Stimulated activated CD4-positive, alpha-beta T cell treated with anti-CD3 and anti-CD28 coated beads, Interleukin-1b, Interleukin-23, amount 100 ng/mL, for 1 hour (primary cell): ENCODE measurements at places on chromosomes 2 and 18.

DNA sequence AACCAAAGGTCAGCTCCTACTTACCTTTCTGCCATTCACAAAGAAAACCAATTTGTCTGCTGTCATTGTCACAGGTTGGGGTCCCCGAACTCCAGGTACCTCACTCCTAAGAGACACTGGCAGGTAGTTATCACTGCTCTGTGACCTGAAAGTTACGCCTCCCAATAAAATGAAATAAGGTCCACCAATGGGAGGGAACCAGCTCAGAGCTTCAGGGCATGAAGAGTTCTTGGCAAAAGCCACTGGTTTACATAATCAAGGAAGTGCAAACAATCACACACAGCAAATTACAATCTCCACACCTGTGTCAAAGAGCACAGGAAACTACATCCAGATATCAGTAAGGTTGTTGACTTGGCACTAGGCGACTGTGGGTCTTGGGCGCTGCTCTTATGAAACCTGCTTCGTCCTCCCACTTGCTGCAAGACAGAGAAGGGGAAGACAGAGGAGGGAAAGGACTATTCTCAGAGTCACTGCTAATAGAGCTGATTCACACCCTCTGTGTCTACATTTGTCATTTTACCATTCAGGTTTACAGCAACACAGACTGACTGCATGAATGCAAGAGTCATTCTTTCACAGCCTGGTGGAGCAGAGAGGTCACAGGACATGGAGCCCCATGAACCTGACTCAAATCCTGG lies at the start of gene XDH:
Gene XDH (minus strand): TSS at position 142 of the 641 bp plus-strand sequence. CDS start 76 bp downstream, at position 66.
- DNase-seq: no peak

- DNase-seq: no peak
Measured at GRCh38 chr2:147538088-147538487, 306.7 kb upstream of the ACVR2A start.

DNA sequence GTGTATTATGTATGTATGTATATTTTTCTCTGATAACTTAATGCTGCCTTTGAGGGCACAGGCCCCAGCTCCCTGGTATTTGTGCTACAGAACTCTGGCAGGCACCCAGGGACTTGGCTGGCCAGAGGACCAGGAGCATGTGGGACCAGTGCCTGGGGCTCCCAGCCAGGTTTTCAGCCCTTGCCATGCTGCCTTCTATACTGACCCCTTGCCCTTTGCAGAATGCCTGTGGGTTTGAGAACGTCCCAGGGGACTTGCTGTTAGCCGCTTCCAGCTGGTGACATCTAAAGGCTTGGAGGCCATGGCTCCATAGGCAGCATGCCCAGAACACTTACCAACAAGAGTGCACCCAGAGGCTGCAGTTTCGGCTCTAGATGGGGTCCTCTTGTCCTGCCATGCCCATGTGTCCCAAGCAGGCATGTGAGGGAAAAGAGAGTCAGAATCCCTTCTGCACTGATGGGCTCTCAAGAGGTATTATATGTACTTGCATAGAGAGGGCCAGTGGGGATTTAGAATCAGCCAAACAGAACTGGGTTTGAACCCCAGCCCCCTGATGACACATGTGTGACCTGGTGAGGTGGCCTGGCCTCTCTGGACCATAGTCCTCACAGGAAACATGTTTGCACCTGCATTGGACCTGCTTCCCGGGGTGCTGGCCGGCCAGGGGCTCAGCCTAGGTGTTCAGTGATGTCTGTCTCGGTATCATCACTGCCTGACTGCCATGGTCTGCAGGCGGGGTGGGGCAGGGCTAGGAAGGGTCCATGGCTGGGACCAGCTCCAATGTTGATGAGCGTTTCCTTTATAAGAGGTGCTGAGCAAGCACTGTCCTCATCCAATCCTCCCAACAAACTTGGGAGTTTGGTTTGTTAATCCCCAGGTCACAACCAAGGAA lies 119.2 kb upstream of the FHL2 start:
- DNase-seq: no peak

DNA sequence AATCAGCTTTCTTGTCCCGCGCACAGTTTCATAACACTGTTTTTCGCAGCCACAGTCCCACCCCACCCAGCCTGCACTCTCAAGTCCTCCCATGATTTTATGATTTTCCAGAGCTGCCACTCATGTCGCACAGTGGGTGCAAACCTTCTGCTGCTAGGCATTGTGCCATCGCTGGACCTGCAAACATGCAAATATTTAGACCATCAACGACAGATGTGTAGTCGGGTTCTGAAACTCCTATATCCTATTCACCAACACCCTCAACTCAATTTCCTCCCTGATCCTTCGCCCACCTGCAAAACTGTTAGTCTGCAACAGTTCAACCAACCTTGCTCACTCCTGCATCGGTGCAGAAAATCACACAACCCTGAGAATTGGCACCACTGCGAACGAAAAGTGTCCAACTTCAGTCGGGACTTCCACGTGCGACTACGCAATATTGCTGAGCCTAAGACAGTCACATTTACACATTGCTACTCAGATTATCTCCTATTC lies 871 bp upstream of the ALS2 start:
- no peak for DNase-seq

GRCh38 chr2:213703406-213704098 lies 419.3 kb downstream of the SPAG16 start:
- DNase-seq: no peak

- DNase-seq: no peak
Measured at GRCh38 chr2:222912776-222913175, 51.9 kb downstream of the ACSL3 start.

- no peak for DNase-seq
Measured at GRCh38 chr2:102032368-102033030, 40.7 kb downstream of the IL1R2 start.

DNA sequence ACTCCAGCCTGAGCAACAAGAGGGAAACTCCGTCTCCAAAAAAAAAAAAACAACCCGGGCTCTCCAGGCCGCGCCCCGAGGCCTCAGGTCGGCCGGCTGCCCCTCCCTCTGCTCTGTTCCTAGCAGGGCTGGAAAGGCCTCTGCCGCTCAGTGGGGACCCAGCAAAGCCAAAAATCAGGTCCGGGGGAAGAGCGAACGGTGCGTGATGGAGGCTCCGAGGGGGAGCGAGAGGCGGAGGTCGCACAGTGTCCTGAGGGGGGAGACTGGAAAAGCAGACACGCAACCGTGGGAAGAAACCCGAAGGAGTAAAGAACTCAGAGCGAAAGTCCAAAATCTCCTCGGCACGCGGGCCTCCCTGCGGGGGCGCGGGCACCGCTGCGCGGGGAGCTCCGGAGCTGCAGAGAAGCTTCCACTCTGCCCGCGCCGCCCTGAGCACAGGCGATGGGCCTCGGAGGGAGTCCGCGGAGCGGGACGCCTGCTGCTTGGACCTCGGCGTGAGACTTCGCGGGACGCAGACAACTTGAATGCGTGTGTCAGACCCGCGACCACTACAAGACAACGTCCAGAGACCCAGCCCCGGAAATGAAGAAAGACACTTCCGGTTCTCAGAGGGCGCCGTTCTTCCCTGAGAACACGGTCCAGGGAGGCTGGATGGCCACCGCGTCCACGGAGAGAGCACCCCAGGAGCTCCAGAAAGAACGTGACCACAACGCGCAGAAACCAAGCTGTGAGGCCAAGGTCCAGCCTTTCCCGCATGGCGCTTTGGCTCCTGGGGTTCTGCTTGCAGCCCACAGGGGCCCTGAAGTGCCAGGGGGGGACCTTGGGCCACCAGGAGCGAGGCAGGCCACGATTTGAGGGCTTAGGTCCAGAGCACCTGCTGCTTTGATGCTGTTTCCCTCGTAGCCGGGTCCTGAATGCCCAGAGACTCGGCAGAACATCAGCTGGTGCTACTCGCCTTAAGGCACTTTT lies 219.8 kb downstream of the DPP10 start:
- no peak for DNase-seq
